CD4-positive, alpha-beta T cell treated with Interleukin-6 for 4 hours (primary cell): ENCODE measurements at places on chromosomes 12 and 14.

DNA sequence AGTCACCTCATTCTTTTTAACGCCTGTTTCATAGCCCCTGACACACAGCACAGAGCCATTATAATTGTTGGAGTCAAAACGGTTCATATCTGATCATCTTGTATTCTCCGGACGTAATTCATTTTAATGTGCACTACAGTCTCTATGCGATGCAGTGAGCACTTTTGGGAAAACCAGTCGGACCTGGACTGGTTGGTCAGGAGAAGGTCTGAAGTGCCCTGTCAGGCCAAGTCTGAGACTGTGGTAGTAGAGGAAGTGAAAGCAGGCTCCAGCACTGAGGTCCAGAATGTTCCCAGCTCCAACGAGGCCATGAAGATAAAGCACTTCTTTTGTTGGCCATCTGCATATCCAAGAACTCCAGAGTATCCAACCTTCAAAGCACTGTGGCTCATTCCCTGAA, 117.1 kb upstream of the NCOR2 start:
- no peak for DNase-seq

GRCh38 chr14:99535448-99535847, 54.2 kb downstream of the CCNK start:
- no peak for DNase-seq

DNA sequence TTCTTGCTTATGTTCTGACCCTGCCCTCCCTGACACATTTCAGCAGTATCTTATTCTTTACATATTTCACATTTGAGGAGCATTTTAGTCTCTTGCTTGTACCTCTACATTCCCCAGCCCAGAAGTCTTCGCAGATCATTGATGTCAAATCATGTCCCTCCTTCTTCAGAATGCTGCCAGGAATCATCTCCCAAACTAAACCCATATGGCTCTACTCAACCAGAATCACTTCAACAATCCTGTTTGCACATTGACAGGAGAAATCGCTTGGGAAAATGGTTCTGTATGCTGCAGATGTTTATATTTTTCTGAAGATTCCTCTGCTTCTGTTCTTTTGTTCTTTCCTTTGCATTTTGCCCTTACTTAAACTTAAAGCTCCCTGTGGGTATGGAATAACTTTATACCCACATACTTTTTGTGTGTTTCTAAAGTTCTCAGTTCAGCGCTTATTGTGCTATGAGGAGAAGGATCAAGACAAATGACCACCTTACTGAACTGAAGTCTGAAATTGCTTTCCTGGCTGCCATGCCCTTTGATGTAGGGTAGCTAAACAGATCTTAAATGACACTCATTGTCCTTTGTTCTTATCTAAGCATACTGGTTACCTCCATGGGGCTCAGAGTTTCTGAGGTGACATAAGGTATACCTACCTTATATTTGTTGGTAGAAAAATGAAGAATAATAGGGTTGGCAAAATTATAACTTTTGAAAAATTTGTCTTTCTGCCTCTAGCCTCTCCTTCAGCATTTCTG, 134.6 kb downstream of the SLC25A21 start:
- no peak for DNase-seq

GRCh38 chr12:106767954-106768822, 6.3 kb upstream of the RIC8B start:
- DNase-seq, result no peak
